Activated naive CD8-positive, alpha-beta T cell treated with anti-CD3 and anti-CD28 coated beads, Interleukin-2, amount 50 U/mL, for 24 hours (primary cell): ENCODE measurements at places on chromosomes 13 and 19.

DNA sequence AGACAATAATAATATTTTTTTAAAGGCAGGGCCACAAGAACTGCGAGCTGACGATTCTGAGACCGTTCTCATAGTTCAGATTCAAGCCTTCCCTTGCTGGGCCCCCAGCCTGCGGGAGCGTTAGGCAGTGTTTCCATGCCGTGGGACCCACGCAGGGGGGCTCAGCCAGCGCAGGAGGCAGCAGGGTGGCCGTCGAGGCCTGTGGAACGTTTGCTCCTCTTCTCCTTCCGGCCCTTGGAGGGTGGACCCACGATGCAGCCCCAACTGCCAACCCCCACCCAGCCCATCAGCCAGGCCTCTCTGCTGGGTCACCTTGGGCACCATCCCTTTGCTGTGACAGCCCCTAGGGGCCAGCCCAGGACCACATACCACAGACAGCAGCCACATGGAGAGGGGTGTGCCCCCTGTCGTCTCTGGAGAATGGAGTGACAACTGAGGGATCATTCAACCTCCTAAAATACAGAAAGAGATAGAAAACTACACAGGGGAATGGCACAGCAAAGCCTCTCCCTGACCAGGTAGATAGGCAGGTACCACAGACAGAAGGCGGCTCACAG is 46.8 kb downstream of the PDCD5 start:
- no peak for DNase-seq

DNA sequence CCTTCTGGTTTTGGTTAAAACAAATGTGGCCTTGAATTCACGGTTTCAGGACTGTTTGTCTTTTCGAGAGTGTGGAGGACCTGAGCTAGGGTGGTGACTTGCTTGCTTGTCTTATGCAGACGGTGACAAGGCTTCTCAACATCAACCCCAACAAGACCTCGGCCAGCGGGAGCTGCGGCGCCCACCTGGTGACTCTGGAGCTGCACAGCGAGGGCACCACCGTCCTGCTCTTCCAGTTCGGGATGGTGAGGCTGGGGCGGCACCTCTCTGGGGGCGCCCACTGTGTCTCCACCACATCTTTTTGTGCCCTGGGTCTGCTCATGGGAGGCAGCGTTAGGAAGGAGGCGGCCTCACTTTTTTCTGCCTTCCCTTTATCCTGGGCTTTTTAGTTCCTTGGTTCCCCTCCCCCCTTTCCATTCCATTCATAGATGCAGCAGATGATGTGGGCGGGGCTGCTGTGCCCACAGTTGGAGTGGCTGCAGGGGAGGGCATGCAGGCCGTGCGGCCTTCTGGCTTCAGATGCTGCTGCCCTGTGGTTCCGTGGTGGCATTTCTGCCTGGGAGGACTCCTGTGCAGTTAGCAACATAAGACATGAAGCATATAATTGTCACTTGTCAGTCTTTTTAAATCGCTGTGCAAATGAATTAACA is 23.3 kb downstream of the LAMP1 start:
- no peak for DNase-seq

- no peak for DNase-seq
These were observed 8.0 kb downstream of the RPL36 start for GRCh38 chr19:5697890-5698634.

DNA sequence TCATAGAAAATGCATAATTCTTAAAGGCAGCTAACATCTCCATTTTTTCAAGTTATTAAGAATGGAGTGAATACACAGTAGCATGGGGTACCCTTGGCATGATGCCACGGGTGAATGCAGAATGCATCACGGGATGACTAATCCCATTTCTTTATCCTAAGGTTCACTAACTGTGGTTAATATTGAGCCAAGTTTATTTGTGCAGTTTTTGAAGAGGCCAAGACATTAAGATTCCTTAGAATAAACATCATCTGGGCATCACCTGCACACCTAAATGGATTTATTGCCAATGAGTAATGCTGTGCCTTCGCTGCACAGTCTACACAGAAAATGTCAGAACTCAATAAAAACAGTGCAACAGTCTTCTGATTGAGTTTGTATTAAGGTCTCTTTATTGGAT is 333.1 kb downstream of the GPC6 start:
- no peak for DNase-seq

DNA sequence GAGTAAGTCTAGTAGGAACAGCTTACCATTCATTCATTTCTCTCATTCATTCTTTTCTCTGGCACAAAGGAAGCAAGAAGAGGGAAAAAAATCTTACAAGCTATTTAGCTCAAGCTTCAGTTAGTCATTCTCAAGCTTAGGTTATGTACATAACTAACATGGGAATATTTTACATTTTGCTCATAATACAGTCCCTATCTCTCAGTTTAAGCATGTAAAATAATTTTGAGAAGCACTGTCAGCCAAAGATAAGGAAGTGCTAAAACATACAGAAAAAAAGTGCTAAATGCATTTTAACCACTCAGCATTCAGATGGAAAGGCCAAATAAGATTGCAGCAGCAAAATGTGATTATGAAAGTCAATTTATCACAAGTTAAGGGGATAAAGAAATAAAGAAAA is 7.9 kb downstream of the RBM26 start:
- DNase-seq: no peak

- no peak for DNase-seq
These were observed 227.6 kb downstream of the FGF9 start for GRCh38 chr13:21898459-21898858.

DNA sequence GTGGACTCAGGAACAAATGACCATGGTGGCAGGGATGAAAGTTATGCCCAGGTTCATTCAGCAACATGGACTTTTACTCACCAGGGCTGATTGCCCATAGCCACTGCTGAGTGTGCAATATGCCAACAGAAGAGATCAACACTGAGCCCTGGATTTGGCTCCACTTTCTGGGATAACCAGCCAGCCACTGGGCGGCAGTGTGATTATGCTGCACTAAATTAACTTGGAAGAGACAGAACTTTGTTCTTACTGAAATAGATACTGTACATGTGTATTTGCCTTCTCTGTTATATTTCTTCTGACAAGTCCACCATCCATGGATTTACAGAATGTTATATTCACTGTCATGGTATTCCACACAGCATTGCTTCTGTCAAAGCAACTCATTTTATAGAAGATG is 257.4 kb downstream of the TDRD3 start:
- no peak for DNase-seq

DNA sequence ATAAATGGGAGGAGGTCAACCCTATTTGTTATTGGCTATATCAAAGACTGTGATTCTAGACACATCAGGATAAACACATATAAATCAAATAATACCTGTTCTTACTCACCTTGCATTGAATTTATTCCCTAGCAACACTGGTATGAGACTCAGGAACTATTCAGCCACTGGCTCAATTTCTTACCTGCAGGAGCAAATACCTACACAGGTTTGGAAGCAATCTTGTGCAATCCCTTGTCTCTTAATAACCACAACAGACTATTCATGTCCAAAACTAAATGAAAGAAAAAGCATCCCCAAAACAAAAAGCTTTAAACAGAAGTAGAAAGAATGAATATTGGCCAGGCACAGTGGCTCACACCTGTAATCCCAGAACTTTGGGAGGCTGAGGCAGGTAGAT is 55.5 kb downstream of the TBC1D4 start:
- DNase-seq: no peak

GRCh38 chr19:7869910-7870511 is 4.2 kb downstream of the PRR36 start:
- DNase-seq: peak; percentile 56

GRCh38 chr19:862581-863314 is 3.3 kb downstream of the CFD start:
- DNase-seq: peak; percentile 79

DNA sequence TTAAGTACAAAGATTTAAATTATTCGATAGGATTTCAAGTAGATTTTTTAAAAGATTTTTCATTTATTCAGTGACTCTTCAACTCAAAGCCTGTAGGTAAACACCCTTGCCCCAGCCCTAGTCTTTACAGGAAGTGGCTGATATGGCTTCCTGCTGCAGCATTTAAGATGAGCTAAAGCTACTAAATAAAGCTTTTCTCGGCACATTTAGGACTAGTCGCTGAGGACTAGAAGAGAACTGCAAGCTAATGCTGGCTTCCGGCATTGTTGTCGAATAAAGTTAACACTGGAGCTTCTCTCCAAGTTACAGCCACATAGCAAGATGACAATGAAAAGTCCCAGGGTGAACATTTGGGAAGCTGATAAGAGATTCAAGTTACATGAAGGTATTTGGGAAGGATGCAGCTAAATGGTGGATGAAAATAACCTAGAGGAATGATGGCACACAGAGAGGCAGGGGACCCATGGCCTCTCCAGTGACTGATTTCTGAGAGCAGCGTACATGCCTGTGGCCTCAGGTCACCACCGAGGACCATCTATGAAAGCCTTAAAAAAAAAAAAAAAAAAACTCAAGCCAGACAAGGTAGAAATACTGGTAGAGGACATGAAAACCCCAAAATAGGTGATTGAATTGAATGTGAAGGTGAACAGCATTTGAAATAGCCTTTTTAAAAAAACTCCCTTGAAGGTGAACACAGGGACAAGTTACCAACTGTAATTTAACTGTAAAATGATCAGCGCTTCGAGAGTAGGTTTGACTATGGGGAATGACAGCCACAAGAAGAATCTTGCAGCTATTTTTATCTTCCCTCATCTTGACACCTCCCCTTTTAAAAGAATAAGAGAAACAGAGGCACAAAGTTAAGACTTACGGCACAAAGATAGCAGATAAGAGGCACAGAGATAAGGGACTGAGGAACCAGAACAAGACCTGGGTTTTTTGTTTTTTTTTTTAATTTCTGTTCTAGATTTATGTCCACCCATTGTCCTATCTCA is 155.4 kb downstream of the DCT start:
- no peak for DNase-seq

- DNase-seq: no peak
These were observed 204.5 kb upstream of the SLITRK1 start for GRCh38 chr13:84086847-84087162.

DNA sequence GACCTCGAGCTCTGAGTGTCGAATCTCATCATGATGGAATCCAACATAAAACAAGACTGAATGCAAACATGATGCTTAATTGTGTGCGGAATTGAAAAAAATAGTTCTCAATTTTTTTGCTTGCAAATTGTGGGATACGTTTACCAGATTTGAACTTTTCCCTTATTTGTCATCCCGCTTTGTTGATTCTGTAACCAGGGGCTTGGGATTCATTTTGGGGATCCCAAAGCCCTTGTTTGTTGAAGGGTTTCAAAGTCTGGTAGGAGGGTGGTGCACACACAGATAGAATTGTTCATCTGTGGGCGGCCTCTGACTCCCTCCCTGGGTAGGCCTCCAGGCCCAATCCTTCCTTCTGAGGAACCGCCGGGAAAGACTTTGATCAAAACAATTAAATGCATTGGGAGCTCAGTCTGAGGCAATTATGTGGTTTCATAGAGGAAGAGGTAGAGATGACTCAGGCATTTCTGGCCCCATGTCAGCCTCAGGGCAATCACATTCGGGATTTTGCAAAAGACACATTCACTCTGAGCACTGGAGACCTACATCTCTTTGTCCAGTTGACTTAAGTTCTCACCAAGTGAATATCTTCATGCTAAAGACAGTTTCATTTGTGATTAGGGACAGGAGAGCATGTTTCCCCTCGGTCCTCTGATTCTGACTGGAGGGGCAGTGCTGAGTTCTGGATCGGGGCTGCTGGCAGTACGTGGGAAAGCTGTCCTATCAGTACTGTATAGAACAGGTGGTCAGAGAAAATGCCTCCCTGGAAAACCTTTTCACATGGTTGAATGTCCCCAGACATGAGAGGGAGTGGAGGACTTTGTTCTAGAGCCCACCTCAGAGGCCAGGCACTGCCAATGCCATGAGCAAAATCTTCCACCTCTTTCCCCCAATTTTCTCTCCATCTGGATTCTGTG is 27.8 kb upstream of the IGFL4 start:
- no peak for DNase-seq

DNA sequence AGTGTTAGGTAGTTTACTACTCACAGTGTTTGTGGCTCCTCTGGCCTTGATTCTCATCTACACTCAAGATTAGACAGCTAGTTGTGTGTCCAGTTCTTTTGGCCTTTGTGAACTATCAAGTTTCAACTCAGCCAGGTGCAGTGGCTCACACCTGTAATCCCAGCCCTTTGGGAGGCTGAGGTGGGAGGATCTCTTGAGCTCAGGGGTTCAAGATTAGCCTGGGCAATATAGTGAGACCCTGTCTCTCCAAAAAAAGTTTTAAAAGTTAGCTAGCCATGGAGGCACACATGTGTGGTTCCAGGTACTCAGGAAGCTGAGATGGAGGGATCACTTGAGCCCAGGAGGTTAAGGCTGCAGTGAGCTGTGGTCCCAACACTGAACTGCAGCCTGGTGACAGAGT is 16.1 kb downstream of the ZNF226 start:
- no peak for DNase-seq

DNA sequence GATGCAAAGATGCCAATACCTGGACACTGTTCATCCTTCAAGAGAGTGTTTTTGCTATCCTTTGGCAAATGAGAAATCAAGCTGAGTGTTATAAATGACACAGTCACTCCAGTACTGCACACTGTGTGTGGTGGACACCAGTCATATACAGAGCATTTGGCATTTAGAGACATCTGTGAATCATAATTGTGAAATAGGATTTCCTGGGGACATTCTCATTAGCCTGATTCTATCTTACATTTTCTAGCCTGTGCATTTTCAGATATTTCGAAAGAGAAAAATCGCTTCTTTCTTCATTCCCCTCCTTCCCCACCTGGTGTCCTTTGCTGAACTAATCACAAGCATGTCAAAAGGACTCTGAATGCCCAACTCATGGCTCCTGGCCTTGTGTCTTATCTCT is 781.0 kb upstream of the ARGLU1 start:
- DNase-seq: no peak

- DNase-seq: no peak
These were observed 120.7 kb downstream of the RXFP2 start for GRCh38 chr13:31860002-31860401.

DNA sequence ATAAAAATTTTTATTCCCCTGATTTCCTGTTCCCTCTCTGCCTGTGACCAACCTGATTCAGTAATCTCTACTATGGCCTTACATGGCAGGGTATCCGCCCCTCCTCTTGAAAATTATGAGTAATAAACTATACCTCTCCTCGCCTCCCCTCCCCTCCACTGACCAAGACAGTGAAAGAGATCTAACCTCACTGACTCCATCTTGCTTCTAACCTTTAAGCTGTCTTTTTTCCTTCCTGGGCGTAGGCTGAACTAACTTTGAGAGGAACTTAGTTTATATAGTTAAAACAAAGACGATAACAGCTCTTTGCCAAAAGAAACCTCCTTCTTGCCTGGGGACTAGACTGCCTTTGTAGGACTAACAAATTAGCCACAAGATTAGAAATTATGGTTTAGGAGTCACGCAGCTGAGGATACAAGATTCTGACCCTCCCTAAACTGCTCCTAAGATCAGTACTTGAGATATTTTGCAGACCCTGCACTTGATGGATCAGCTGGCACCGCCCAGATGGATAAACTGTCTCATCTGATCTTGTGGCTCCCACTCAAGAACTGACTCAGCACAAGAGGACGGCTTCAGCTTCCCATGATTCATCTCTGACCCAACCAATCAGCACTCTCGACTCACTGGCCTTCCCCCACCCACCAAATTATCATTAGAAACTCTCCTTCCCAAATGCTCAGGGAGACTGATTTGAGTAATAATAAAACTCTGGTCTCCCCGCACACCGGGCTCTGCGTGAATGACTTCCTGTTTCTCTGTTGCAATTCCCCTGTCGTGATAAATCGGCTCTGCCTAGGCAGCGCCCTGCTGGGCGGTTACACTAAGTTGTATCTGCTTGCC is 187.1 kb downstream of the TDRD3 start:
- DNase-seq: no peak

- DNase-seq: peak; percentile 59
These were observed 8.2 kb downstream of the SMIM24 start for GRCh38 chr19:3471954-3472655.
